Karpas-422 (cell line): ENCODE measurements at places on chromosomes 4 and X. TPM values are rescaled to one million over a fixed set of nuclear protein-coding genes. Genes with fewer than 3 reads are reported as not detected.

IL2RG gene
- 4.3 and 9.1 TPM in 2 replicates for total RNA-seq

ATP2B3 gene
- total RNA-seq, result not detected in 2 replicates

CCNI gene
- 54.1 and 105 TPM in 2 replicates for total RNA-seq

IL15 gene
- not detected in 2 replicates for total RNA-seq

ABLIM2 gene
- total RNA-seq, result not detected in 2 replicates

CT45A10 gene
- not detected in 2 replicates for total RNA-seq

LRPAP1 gene
- 15.3 and 57.2 TPM in 2 replicates for total RNA-seq

SSX4B gene
- total RNA-seq, result not detected in 2 replicates

TRPC5OS gene
- total RNA-seq, result 0.22 TPM in 1 of 2 replicates, not detected in the other

CT45A1 gene
- total RNA-seq, result not detected in 2 replicates

CXCL10 gene
- not detected in 2 replicates for total RNA-seq

SLC35A2 gene
- 12.7 and 15.1 TPM in 2 replicates for total RNA-seq

NWD2 gene
- total RNA-seq, result not detected in 2 replicates

PAGE2B gene
- not detected in 2 replicates for total RNA-seq

TREX2 gene
- 0.30 and 1.2 TPM in 2 replicates for total RNA-seq

CASP6 gene
- total RNA-seq, result 7.8 and 16.6 TPM in 2 replicates

RTL5 gene
- 0.07 TPM in 1 of 2 replicates, not detected in the other for total RNA-seq

XPNPEP2 gene
- not detected in 2 replicates for total RNA-seq

TRMT2B gene
- total RNA-seq, result 11.3 and 11.6 TPM in 2 replicates

MAGEE2 gene
- not detected in 2 replicates for total RNA-seq

HPGDS gene
- not detected in 2 replicates for total RNA-seq

MAP7D3 gene
- 25.3 and 27.2 TPM in 2 replicates for total RNA-seq

DKC1 gene
- 58.6 and 94.0 TPM in 2 replicates for total RNA-seq

NR3C2 gene
- total RNA-seq, result 0.18 and 1.6 TPM in 2 replicates

MID1IP1 gene
- total RNA-seq, result not detected in 2 replicates

FAT4 gene
- total RNA-seq, result 7.4 and 12.2 TPM in 2 replicates

NPY1R gene
- total RNA-seq, result not detected in 2 replicates

DMP1 gene
- total RNA-seq, result not detected in 2 replicates
